ENCODE measurements at places on chromosomes 5 and 9.

DNA sequence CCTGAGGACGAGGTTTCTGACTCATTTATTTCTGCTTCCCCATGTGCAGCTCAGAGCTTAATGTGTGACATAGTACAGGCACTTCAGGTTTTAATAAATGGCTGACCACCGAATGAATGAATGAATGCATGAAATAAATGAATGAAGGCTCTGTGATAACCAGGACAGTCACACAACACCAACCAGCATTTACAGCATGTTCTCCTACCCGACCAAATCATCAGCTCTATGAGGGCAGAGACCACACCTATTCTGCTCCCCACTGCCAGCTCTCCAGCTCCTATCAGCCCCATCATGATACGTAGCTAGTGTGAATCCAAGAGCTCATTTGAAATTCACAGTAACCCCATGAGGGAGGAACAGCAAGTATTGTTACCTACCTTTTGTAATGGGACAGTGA, 4.8 kb downstream of the TMOD1 start:
- DNase-seq = no peak
- no peak overlapping the region for H3K27ac ChIP-seq
- no peaks in the 10 kb centered on the region for H3K36me3 ChIP-seq
- peaks cover 13% of the 10 kb centered on the region for H3K4me1 ChIP-seq

DNA sequence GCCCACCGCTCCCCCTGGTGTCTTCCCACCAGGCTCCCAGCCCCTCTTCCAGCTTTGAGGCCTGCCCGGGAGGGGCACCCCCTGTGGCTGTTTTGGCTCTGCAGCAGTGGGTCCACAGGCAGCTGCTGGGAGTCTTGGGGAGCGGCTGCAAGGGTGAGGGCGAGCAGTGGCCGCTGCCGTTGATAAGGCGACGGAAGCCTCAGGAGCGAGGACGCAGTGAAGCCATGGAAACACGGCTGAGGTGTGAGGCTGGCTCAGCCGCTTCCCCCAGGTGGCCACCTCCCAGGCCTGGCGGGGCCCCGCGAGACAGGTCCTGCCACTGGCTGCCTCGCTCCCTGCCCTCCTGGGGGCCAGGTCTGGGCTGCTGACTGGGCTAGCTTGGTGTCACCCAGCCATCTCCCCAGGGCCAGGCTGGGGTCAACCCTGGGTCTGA, 41.5 kb downstream of the CXXC5 start:
- DNase-seq = no peak
- H3K4me1 ChIP-seq = peaks cover 19% of the 10 kb centered on the region
- no peak overlapping the region for H3K27ac ChIP-seq
- H3K27me3 ChIP-seq = no peaks in the 10 kb centered on the region

DNA sequence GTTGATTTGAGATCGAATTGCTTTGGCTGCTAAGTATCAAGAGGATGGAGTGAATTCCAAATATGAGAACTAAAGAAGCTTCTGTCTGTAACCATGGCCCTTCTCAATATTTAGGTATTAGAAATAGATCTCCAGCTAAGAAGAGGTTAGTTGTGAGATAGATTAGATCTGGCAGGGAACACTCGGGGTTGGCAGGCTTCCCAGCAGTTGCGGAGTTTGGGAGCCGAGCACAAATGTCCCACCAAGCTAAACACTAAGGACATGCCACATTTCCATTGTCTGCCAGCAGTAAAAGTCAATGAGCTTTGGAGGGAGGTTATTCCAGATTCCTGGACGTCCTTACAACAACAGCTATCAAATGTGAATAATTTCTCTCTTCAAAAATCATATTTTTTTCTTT, 85.8 kb downstream of the TAF11L14 start:
- H3K27ac ChIP-seq = no peak overlapping the region
- no peaks in the 10 kb centered on the region for H3K36me3 ChIP-seq
- no peaks in the 10 kb centered on the region for H3K27me3 ChIP-seq
- H3K4me1 ChIP-seq = no peaks in the 10 kb centered on the region

DNA sequence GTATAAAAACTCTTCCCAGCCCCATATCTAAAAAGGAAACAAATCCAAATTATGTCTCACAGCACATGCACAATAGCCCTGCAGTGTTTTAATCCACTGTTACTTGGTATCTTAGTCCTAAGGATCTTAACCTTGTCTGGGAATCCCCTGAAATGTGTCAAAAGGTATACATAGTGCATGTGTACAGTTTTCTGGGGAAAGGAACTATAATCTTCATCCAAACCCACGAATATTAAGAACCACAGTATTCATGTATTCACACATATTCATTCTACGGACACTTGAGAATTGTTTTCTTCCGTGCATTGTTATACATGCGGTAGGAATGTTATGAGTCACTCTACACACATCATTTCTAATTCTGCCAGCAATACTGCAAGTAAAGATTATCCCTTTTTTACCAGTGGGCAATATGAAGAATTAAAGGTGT, 47.8 kb upstream of the SNX2 start:
- DNase-seq = no peak
- no peak overlapping the region for H3K4me3 ChIP-seq
- no peak overlapping the region for H3K27ac ChIP-seq
- H3K36me3 ChIP-seq = no peaks in the 10 kb centered on the region
- H3K27me3 ChIP-seq = no peaks in the 10 kb centered on the region

GRCh38 chr5:93320920-93321445, 260.0 kb downstream of the NR2F1-AS1 start:
- no peaks in the 10 kb centered on the region for H3K4me1 ChIP-seq
- no peak overlapping the region for H3K4me3 ChIP-seq
- H3K27me3 ChIP-seq = no peaks in the 10 kb centered on the region
- no peaks in the 10 kb centered on the region for H3K36me3 ChIP-seq
- DNase-seq = no peak

GRCh38 chr9:12133416-12133815, 559.8 kb upstream of the TYRP1 start:
- no peak overlapping the region for H3K4me3 ChIP-seq
- no peak overlapping the region for H3K27ac ChIP-seq
- no peaks in the 10 kb centered on the region for H3K27me3 ChIP-seq
- no peaks in the 10 kb centered on the region for H3K36me3 ChIP-seq
- no peak for DNase-seq

DNA sequence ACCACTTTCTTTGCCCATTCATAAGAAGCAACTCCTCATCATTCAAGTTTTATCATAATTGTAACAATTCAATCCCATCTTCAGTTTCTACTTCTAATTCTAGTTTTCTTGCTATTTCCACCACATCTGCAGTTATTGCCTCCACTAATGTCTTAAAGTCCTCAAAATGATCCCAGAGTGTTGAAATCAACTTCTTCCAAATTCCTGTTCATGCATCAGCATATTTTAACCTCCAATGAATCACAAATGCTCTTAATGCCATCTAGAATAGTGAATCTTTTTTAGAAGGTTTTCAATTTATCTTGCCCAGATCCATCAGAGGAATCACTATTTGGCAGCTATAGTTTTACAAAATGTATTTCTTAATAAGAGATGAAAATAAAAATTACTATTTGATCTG, 3.2 kb upstream of the SRP19 start:
- H3K27ac ChIP-seq = no peak overlapping the region
- peaks cover 5% of the 10 kb centered on the region for H3K36me3 ChIP-seq
- no peaks in the 10 kb centered on the region for H3K27me3 ChIP-seq
- H3K4me3 ChIP-seq = no peak overlapping the region

DNA sequence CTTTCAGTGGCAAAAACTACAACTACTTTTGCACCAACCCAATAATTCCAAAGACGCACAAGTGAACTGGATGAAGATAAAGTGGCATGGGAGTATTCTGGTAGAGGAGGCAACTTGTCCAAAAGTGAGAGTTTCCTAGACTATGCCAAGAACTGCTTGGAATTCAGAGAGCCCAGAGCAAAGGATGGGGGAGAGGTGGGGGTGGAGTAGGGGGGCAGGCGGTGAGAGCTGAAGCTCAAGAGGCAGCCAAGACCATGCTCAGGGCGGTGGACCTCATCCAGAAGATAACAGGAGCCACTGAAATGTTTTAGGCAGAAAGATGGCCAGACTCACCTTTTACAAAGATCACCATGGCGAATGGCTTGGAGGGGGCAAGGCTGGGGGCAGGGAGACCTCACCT, 242.5 kb downstream of the SEC61B start:
- DNase-seq = no peak

DNA sequence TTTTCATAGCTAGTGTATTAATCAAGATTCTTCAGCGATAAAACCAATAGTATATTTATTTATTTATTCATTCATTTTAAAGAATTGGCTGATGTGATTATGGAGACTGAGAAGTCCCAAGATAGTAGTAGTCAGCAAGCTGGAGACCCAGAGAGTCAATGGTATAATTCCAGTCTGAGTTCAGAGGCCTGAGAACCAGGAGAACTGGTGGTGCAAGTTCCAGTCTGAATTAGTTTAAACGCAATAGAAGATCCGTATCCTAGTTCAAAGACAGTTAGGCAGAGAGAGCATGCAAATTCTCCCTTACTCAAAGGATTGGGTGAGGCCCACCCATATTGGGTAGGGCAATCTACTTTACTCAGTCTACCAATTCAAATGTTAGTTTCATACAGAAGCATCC, 364.2 kb upstream of the RPS23 start:
- H3K27me3 ChIP-seq = no peaks in the 10 kb centered on the region
- no peak overlapping the region for H3K27ac ChIP-seq
- DNase-seq = no peak
- no peak overlapping the region for H3K4me3 ChIP-seq
- no peaks in the 10 kb centered on the region for H3K36me3 ChIP-seq

- peak; percentile 60 for DNase-seq
- peak overlapping the region; percentile 98 for H3K27ac ChIP-seq
- no peaks in the 10 kb centered on the region for H3K27me3 ChIP-seq
- H3K4me3 ChIP-seq = no peak overlapping the region
- H3K36me3 ChIP-seq = peaks cover 70% of the 10 kb centered on the region
Measured at GRCh38 chr5:134555890-134556311, 30.4 kb downstream of the JADE2 start.

GRCh38 chr5:30874241-30875034, 319.0 kb upstream of the CDH6 start:
- H3K27ac ChIP-seq = no peak overlapping the region
- H3K4me3 ChIP-seq = no peak overlapping the region
- DNase-seq = no peak
- H3K4me1 ChIP-seq = no peaks in the 10 kb centered on the region
- H3K36me3 ChIP-seq = no peaks in the 10 kb centered on the region

- H3K27me3 ChIP-seq = no peaks in the 10 kb centered on the region
- H3K4me1 ChIP-seq = no peaks in the 10 kb centered on the region
- no peak overlapping the region for H3K4me3 ChIP-seq
- DNase-seq = no peak
- H3K36me3 ChIP-seq = no peaks in the 10 kb centered on the region
- no peak overlapping the region for H3K27ac ChIP-seq
Measured at GRCh38 chr5:79872291-79872690, 118.8 kb downstream of the MTX3 start.

DNA sequence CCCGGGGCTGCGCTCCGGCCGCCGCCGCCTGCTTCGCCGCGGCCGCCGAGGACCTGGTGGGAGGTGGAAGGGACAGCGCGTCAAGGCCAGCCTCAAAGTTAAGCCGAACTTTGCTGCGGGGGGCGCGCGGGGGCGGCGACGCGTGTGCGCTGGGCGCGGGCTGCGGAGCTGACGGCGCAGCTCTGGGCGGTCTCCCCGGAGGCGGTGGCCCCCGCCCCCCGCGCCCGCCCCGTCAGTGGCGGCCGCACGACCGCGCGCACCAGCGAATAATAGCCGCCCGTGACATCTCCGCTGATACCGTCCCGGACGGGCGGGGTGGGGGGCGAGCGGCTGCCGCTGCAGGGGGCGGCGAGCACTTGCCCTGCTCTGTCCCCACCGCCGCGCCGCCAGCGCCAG, 579 bp upstream of the FAM78A start:
- H3K4me3 ChIP-seq = peak overlapping the region; percentile 83
- H3K36me3 ChIP-seq = no peaks in the 10 kb centered on the region
- no peaks in the 10 kb centered on the region for H3K27me3 ChIP-seq
- DNase-seq = peak; percentile 66
- no peak overlapping the region for H3K27ac ChIP-seq

DNA sequence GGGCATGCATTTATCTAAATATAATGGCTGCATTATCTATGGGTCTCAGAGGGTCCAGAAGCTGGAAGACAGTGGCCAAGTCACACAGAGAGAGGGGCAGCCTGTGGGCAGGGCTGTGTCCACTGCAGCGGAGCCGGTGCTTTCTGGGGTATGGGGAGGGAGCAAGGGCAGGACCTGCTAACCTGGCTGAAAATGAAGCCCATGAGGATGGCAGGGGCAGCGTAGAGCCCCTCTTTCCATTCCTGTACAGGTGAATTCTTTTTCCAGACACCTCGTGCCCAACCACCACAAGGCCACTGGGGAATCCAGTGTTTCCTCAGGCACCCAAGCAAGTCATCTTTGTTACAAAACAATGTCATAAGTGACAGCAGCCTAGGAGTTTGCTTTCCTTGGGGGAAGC, 305.9 kb upstream of the IRX4 start:
- no peaks in the 10 kb centered on the region for H3K27me3 ChIP-seq
- no peak overlapping the region for H3K27ac ChIP-seq
- no peaks in the 10 kb centered on the region for H3K4me1 ChIP-seq
- no peak overlapping the region for H3K4me3 ChIP-seq
- no peak for DNase-seq

GRCh38 chr9:134545543-134546245, 95.9 kb upstream of the COL5A1 start:
- H3K27ac ChIP-seq = no peak overlapping the region
- H3K4me3 ChIP-seq = no peak overlapping the region
- no peaks in the 10 kb centered on the region for H3K27me3 ChIP-seq
- no peaks in the 10 kb centered on the region for H3K4me1 ChIP-seq
- no peaks in the 10 kb centered on the region for H3K36me3 ChIP-seq

GRCh38 chr9:81490605-81491331, 198.6 kb downstream of the TLE1 start:
- H3K4me3 ChIP-seq = no peak overlapping the region
- no peaks in the 10 kb centered on the region for H3K27me3 ChIP-seq
- no peak for DNase-seq
- H3K4me1 ChIP-seq = no peaks in the 10 kb centered on the region

GRCh38 chr5:146620669-146621051, 104.7 kb upstream of the GPR151 start:
- H3K36me3 ChIP-seq = no peaks in the 10 kb centered on the region
- no peak overlapping the region for H3K27ac ChIP-seq
- no peaks in the 10 kb centered on the region for H3K27me3 ChIP-seq
